ENCODE measurements at places on chromosomes 1 and 21.

- no peak for DNase-seq
Measured at GRCh38 chr1:47331875-47332274, 1.7 kb upstream of the CMPK1 start.

- DNase-seq = no peak
Measured at GRCh38 chr1:113141650-113142473, 68.9 kb downstream of the LRIG2 start.

DNA sequence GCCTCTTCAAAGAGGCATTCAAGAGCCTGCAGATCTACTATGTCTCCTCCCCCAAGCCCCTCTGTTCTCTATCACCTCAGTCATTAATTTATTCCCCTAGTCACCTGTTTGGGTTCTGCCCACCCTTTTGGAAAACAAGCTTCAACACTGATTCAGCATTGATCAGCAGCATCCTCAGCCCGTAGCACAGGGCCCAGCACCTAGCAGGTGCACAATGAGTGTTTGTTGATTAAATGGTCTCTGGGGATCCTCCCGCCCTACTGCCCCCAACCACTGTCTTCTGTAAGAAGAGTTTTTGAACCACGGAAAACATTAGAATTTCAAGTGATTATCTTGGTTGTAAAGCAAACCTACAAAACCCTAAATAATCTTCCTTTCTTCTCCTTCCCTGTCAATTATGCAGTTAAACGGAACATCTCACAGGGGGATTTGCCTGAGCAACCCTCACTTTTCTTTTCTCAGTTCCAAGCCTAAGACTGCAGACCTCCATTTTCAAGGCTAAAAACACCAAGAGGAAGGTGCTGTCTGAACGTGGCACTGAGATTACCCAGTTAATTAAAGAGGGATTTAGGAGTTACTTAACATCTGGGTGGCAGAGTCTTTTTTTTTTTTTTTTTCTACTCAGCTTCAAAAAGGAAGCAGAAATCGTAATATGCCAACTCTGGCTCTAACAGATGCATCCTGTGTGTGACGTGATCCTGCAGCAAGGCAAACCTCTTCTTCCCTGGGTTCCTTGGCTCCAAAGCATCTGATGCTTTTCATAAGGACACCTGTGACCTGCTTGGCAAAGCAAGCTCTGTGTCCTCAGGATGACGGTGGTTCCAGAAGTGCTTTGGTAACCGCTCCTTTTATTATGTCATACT lies 163.0 kb downstream of the KAZN start:
- no peak for DNase-seq

- DNase-seq = no peak
Measured at GRCh38 chr1:2602866-2603520, 16.4 kb downstream of the PRXL2B start.

- DNase-seq = no peak
Measured at GRCh38 chr21:44988607-44989536, 49.0 kb downstream of the SLX9 start.

DNA sequence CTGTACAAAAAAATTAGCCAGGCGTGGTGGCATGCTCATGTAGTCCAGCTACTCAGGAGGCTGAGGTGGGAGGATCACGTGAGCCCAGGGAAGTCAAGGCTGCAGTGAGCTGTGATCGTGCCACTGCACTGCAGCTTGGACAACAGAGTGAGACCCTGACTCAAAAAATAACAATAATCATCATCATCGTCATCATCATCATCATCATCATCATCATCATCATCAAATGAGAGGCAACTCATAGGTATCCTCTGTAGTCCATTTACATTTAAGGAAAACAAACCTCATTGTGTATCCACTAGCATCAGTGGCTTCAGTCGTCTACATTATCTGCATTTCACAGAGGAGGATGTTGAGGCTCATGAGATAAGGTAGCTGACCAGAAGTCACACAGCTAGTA lies 68.8 kb upstream of the SELENON start:
- no peak for DNase-seq

DNA sequence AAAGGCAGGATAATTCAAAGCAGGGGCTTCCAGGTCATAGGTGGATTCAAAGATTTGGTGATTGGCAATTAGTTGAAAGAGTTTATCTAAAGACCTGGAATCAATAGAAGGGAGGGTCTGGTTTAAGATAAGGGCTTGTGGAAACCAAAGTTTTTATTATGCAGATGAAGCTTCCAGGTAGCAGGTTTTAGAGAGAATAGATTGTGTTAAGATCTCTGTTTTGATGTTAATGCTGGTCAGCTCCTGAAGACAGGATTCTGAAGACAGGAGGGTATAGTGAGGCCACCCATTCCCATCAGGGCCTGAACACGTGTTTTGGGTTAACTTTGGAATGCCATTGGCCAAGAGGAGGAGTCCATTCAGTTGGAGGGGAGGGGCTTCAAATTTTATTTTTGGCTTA lies 6.1 kb upstream of the PTBP2 start:
- DNase-seq = no peak

- no peak for DNase-seq
Measured at GRCh38 chr21:23963454-23963853, 1643.8 kb downstream of the MRPL39 start.

- no peak for DNase-seq
Measured at GRCh38 chr1:23402286-23403037, 22.1 kb downstream of the TCEA3 start.

- DNase-seq = no peak
Measured at GRCh38 chr1:77926561-77927357, 38.3 kb downstream of the NEXN start.
